ENCODE measurements at places on chromosomes 7 and 10.

DNA sequence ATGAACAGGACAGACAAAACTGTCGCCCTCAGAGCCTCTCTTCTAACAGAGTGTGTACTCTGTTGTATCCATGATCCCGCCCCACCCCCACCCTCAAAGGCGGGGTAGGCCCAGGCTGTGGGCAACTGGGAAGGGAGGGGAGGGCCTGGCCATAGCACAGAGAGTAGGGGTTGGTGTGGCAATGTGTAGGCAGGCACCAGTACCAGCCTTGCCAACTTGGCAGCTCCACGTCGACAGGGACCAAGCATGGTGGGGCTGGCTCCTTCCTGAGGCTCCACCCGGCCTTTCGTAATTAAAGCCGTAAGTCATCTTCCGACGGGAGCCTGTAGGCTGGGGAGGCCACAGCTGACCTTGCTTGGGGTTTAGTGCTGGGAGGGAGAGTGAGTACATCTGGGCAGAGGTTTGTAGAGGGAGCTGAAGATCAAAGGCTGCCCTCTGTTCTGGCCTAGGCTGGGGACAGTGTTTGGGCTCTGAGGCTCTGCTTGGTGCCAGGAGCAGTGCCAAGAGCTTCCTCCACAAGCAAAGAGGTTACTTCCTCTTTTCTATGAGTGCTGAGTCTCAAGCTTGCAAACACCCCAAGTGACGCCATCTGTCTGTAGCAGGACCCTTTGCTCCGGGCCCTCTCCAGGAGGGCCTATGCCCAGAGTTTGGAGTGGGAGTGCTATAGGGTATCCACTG, 121.6 kb downstream of the C10orf105 start:
- DNase-seq, result no peak

- no peak for DNase-seq
Measured at GRCh38 chr10:58137813-58138212, 129.9 kb downstream of the IPMK start.

GRCh38 chr7:45889367-45890067, 1.2 kb downstream of the IGFBP1 start:
- no peak for DNase-seq

GRCh38 chr7:22129819-22130580, 184.3 kb upstream of the CDCA7L start:
- DNase-seq, result no peak

Data from activated CD4-positive, alpha-beta T cell treated with anti-CD3 and anti-CD28 coated beads, Interleukin-2, Interleukin-4, amounts not matched to agents 100 ng/mL and 50 ng/mL, durations not matched to agents 16 hours and 8 hours (primary cell).